Epithelial cell of esophagus (primary cell): ENCODE measurements at places on chromosomes 5 and 9.

DNA sequence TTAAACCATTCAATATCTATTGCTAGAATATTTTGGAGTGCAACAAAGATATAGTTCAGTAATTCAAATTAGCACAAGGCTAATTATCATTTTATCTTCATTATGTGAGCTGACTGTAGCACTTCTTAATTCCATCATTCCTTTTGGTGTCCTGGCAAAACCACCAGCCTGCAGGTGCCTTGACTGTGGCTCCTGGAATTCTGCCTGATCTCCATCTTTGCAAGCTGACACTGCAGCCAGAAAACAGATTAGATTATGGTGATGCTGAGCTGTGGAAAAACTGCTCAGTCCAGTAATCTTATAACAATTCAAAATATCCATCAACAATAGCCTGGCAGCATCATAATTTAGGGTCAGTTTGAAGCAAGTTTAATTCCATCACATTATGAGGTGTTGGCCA is 919.5 kb downstream of the DTWD2 start:
- DNase-seq = no peak

DNA sequence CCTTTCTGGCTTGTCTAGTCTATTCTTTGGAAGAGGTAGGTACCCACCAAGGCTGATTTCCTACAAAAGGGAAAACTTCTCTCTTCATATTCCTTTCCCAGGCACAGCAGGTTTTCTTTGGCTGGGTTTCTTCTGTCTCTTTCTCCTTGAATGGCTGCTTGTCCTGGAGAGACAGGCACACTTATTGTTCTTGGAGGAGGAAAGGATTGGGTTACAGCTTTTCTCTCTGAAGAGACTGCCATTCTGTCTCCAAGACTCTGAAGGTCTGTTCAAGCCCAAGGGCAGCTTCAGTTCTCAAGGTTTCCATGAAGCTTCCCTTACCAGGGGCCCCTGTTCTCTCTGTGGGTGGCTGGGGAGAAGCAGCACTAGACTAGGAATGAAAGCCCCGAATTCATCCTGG is 33.9 kb downstream of the ACTBL2 start:
- DNase-seq = no peak

DNA sequence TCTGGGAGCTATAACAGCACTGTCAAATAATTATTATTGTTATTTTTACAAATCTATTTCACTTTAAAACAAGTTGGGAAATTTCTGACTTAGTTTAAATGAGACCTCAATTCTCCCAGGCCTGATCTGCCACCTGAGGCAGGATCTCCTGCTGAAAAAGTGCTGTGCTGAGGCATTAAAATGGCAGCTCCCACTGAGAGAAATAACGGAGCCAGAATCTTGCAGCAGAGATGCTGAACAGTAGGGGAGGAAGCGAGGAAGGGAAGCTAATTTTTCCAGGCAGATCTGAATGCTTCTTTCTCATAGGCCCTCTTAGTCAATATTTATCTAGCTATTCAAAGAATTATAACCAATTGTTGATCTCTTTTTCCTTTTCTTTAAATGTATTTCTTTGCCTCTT is 196.3 kb downstream of the ZNF462 start:
- DNase-seq = no peak

DNA sequence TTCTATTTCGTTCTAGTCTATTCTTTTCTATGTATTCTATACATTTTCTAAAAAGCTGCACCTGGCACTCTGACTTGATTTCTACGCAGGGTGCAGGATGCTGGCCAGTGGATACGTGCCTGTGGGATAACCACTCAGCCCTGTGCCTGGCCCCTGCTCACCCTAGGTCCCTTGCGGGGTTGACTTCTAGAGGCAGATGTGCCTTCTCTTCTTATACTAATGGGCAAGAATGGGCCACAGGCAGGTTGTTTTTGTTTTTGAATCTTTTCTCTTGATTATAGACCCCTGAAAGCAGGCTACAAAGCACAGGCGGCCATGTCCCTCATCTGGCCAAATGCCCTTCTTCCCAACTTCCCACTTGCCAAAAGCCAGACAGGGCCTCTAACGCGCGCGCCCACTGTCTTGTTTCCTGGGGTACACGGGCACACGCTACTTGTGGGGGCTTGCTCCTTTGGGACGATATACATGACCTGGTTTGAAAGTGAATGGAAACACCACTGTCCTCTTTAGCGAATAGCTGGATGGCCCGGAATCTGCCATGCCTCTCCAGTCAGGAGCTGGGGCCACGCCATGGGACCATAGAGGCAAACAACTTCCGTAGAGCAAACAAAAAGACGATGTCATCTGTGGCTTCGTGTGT is 162.7 kb upstream of the IRX2 start:
- no peak for DNase-seq

- peak; percentile 94 for DNase-seq
These were observed 368 bp downstream of the SH3TC2 start for GRCh38 chr5:149062371-149063016.

- no peak for DNase-seq
These were observed 27.1 kb upstream of the LPAR1 start for GRCh38 chr9:111065414-111065813.

DNA sequence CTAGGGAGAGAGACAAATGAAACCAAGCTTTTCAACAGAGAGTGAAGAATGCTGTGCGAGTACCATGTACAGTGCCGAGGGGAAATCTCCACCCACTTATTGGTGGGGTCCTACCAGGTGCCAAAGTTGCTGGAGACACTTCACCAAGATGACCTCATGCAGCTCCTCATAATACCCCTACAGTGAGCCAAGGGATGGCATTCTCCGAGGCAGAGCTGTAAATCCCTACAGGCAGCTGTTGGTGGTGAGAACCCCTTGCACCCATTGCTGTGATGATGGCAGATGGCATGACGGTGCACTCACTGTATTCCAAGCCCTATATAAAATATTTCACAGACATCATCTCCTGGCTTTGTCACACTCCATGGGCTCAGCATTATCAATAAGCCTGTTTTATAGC is 464.9 kb downstream of the SPOCK1 start:
- DNase-seq = no peak

DNA sequence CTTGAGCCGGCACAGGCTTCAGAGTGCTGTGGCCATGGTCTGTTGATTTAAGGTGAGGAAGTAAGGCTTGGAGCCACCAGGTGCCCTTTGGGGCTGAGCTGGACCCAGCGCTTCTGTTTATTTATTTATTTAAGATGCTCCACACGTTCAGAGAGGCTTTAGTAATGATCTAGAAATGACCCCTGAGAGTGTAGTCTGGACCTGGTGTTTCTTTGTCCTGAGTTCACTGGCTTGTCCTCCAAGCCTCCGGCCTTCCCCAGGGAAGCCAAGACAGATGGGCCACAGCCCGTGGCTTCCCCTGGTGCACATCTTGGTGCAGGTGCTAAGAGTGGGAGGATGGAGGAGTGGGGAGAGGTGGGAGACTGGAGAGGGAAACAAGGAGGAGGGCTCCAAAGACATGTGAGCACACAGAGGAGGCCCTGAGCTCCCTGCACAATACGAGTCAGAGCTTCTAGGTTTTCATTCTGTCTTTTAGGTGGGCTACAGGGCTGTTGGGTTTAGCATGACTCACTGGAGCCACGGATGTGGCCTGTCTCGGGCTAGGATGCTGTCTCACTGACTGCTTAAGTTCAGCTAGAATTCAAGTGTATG is 56.9 kb downstream of the AHRR start:
- DNase-seq = no peak

DNA sequence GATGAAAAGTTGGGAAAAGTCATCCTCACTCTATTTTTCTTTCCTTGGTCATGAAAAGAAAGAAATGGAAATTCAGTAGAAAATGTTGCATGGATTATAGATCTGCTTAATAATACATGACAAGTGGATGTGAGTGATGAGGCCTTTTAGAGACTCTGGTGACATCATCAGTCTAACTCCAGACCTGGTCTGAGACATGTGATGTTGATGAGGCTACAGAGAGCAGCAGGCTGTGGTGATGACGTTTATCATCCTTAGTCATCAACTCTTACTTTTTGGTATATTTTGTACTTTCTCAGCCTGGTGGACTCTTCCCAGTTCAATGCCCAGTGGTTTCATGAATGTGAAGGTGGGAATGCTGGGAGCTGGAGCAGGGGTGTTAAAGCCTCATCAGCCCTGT is 116.4 kb downstream of the TTLL11 start:
- peak; percentile 61 for DNase-seq
